ENCODE measurements at places on chromosomes 3 and 15.

GRCh38 chr15:60372756-60373155, 25.0 kb downstream of the ANXA2 start:
- no peak for DNase-seq

- DNase-seq: no peak
Measured at GRCh38 chr3:13569641-13570390, 20.9 kb downstream of the FBLN2 start.

GRCh38 chr3:136343446-136343845, 93.3 kb downstream of the PCCB start:
- no peak for DNase-seq

GRCh38 chr3:194879991-194880939, 194.6 kb downstream of the FAM43A start:
- no peak for DNase-seq

- DNase-seq: no peak
Measured at GRCh38 chr3:45670436-45670835, 18.8 kb upstream of the SACM1L start.

GRCh38 chr3:151230646-151231045, 27.6 kb upstream of the GPR171 start:
- no peak for DNase-seq

DNA sequence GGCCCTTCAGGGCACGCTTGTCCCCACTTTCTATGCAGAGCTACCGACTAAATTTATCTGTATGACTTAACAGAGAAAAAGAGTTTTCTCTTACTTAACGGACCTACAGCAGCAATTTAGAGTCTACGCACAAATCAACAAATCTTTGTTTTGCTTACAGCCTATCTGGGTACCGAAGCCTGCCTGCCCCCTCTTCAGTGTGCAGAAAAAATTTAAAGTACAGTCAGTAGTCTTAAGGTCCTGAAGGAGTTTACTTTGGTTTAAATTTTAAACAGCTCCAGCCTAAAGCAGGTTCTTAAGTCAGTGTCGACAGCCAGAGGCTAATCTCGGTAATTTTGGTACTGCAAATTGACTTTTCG, 570 bp downstream of the SACM1L start:
- no peak for DNase-seq

DNA sequence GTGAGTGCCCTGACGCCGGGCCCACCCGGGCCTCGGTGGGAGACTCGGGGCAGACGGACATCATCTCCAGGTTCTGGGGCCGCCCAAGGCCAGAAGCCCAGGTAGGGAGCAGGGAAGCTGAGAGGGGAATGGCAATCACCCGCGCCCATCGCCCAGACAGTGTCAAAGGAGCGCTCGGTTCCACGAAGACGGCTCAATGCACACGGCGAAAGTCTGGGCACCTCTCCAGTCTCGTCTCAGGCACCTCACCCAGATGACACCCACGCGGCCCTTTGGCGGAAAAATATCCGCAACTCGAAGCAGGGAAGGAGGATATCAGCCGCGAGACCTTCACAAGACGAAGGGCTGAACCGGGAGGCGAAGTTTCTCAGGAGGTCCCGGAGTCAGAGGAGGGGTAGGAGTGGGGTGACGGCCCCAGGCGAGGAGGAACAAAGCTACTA, 916 bp downstream of the IL17RD start:
- DNase-seq: no peak

- DNase-seq: no peak
Measured at GRCh38 chr3:188720636-188721035, 451.1 kb upstream of the TPRG1 start.

All from CD4-positive, alpha-beta T cell treated with Interleukin-15 for 4 hours (primary cell).